ENCODE measurements at places on chromosomes 12 and 14.

DNA sequence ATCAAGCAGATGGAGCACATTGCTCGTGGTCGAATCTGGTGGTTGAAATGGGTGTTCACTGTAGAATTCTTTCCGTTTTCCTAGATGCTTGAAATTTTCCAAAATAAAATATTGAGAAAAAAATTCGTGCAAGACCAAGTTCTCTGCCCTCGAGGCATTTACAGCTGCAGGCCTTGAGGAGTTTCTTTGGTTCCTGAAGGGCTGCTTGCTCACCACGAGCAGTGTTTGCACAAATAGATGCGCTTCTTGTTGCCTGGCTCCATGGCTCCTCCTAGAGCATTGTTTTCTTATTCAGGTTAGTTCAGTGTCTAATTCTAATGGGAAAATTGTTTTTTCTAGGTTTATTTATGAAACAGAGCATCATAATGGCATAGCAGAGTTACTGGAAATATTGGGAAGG is 74.5 kb upstream of the DYNC1H1 start:
- DNase-seq = peak; percentile 46

- no peak for DNase-seq
Observed at GRCh38 chr12:127767656-127768055, 499.3 kb upstream of the TMEM132C start.

DNA sequence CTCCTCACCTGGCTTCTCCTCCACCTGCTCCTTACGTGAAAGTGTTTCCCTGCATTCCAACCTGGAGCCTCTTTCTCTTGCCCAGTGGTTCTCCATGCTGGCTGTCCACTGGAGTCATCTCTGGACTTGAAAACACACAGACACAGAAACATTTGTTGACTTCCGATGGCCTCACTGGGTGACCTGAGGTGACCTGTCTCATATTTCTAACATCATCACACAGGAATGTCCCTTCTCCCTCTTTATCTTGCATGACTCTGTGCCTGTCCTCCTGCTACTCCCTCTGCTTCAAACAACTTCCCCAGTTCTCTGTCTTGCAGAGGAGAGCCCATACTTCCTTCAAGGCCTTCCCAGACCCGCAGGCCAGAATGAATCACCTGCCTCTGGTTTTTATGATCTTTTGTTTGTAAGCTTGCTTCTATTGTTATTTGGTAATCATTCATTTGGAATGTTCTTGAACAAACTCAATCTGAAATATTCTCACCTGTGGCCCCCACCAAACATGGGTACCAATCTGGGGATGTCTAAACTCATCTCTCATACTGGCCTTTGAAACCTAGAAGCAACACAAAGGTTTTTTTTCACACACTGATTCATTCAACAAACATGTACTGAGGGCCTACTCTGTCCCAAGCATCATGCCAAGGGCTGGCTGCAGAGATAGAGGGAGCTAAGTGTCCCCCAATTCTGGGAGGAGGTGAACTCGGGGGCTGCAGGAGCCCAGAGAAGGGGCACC is 9.7 kb upstream of the RIN3 start:
- DNase-seq = no peak

GRCh38 chr12:77625441-77625840 is 205.3 kb upstream of the NAV3 start:
- no peak for DNase-seq

GRCh38 chr14:21825149-21825743 is 151.6 kb upstream of the OR4E1 start:
- DNase-seq = peak; percentile 80

DNA sequence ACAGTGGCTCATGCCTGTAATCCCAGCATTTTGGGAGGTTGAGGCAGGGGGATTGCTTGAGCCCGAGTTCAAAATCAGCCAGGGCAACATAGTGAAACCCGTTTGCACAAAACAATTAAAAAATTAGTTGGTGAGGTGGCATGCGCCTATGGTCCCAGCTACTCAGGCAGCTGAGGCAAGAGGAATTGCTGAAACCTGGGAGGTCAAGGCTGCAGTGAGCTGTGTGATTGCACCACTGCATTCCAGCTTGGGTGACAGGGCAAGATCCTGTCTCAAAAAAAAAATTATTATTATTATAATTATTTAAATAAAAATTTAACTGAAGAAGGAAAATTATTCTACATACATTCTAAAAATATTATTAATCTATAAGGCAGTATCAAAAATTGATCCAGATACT is 164.1 kb downstream of the ITPR2 start:
- DNase-seq = no peak

DNA sequence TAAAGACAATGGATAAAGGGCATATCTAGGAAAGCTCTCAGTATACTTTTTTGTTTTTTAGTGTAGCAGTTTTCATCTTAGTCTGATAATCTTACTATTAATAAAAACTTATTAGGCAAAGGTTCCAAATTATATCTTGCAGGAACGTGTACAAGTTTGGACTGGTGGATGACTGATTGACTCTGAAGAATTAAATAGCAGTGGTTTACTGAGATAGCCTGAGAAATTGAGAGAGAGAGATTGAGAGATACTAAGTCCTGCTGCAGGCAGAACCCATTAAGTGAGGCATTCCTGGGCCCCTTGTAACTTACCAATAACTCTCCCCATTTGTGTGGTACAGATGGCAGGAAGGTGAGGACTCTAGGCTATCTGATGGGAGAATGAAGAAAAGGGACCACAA is 80.2 kb upstream of the SLC38A2 start:
- DNase-seq = no peak

DNA sequence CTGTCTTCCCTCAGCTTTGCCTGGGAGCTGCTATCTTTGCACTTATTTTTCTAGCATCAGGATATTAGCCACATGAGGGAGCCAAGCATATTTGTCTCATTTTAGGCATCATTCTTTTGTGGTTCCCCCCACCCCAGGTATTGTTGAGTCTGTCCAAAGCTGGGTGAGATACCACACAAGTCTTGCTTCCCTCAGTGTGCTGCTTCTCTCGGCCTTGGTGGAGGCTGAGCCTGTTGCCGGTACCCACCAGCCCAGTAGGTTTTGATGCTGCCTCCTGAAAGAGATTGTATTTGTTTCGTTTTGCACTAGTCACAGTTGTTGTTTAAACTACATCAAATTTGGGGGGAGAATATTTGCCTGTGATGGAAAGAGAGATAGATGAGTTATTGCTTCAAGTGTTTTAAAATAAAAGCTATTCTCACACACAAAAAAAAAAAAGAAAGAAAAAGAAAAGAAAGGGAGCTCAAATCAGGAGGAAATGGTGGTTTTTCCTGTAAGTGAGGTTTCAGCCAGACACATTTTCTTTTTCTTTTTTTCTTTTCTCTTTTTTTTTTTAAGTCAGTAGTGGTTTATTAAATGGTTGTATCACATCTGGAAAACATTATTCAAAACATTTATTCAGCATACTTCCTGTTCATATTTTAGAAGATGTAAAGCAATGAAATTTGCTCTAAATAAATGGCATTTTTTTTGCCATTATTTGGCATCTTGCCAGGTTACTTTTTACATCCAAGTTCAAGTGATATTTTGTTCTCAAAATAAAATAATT is 58.5 kb downstream of the SLC4A8 start:
- peak; percentile 51 for DNase-seq

GRCh38 chr12:65164244-65164643 is 5.1 kb upstream of the LEMD3 start:
- DNase-seq = no peak

DNA sequence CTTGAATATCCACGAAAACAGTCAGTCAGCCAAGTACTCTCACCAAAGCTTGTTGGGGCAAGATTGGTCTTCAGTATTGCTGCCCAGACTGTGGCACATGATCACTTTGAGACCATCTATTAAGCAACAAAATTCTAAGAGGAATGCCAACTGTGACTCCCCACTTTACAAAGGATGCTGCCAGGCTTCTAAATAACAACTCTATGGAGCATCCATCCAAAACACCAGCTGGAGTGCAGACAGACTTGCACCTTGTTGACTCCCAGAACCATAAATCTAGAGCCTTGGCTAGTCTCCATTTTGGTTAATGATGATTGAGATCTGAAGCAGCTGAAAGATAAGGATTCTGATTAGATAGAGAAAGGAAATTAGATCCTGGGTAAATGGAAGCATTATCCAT is 132.8 kb downstream of the DIO2 start:
- no peak for DNase-seq

GRCh38 chr14:97350894-97351731 is 553.9 kb downstream of the VRK1 start:
- no peak for DNase-seq

DNA sequence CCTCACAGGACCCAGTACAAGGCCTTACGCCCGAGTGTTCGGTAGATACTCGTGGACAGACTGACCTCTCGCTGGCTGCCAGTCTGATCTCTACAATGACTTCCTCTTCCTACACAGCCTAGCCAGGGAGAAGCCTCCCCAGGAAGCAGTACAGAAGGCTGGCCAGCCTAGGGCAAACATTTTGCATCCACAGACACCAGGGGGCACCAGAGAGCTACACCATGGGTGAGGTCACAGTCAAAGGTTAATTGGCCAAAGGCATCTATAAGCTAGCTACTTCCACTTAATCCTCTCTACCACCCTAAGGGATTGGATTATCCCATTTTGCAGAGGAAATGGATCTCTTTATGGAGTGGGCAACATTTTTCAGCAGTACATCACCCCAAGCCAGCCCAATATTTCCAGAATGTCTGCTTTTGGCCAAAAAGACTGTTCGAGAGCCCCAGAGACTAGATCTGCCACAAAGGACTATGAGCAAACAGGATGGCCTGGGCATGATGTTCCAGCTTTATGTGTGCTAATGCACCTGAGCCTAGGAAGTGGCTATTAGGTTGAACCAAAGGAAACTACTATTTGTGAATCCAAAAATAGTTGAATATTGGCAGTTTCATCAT is 14.6 kb upstream of the PNMA1 start:
- DNase-seq = peak; percentile 76

GRCh38 chr12:50220363-50220995 is 53.3 kb upstream of the CERS5 start:
- DNase-seq = no peak

DNA sequence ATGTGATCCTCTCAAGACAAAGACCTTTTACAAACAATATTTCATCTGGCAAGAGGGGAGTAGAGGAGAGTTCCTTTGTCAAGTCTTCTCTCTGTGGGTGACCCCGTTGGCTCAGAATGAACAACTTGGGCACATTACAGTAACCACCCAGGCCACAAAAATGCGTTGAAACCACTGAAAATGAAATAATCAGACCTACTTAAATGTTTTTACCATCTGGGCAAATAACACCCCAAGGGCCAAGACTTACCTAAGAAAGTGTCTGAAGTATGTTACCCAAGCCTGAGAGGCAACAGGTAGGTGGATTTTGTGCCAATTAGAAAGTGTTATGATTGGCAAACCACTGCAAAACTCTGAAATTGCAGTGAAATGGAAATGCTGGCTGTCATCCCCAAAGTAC is 1.3 kb downstream of the TC2N start:
- DNase-seq = no peak

- peak; percentile 14 for DNase-seq
Observed at GRCh38 chr12:25155022-25155576, 39.9 kb downstream of the DNAI7 start.

- no peak for DNase-seq
Observed at GRCh38 chr12:58566599-58566998, 353.7 kb downstream of the LRIG3 start.

All from hematopoietic multipotent progenitor cell (in vitro differentiated cells).